Kidney epithelial cell (primary cell): ENCODE measurements at places on chromosomes 16 and 17. TPM values are rescaled to one million over a fixed set of nuclear protein-coding genes. Genes with fewer than 3 reads are reported as not detected.

The CACNG3 gene
- total RNA-seq = not detected in 2 replicates

The RHBDL3 gene
- not detected in 2 replicates for total RNA-seq

The AANAT gene
- total RNA-seq = not detected in 2 replicates

The SLC16A6 gene
- 0.38 and 1.3 TPM in 2 replicates for total RNA-seq

The NPIPA5 gene
- 8.3 and 9.7 TPM in 2 replicates for total RNA-seq

The ZNF200 gene
- total RNA-seq = 5.0 and 7.9 TPM in 2 replicates

The GNG13 gene
- total RNA-seq = not detected in 2 replicates

The PDILT gene
- not detected in 2 replicates for total RNA-seq

The NUDT7 gene
- total RNA-seq = 2.0 and 5.5 TPM in 2 replicates

The SLC22A31 gene
- 6.1 and 6.8 TPM in 2 replicates for total RNA-seq

The C1QL1 gene
- 0.08 TPM in 1 of 2 replicates, not detected in the other for total RNA-seq

The USP10 gene
- total RNA-seq = 57.6 and 67.8 TPM in 2 replicates

The KIF19 gene
- total RNA-seq = not detected in 2 replicates

The ALDH3A1 gene
- total RNA-seq = 0.84 TPM in 1 of 2 replicates, not detected in the other

The TMEM235 gene
- total RNA-seq = not detected in 2 replicates

The PLEKHG4 gene
- total RNA-seq = 9.7 and 19.7 TPM in 2 replicates

The MSLN gene
- 8.6 and 14.2 TPM in 2 replicates for total RNA-seq

The SPATA32 gene
- total RNA-seq = not detected in 2 replicates

The MT2A gene
- 139 and 338 TPM in 2 replicates for total RNA-seq

The ZG16 gene
- total RNA-seq = not detected in 2 replicates

The CSF3 gene
- total RNA-seq = not detected in 2 replicates
